NCI-H226 (cell line): ENCODE measurements at places on chromosomes 1 and 21.

DNA sequence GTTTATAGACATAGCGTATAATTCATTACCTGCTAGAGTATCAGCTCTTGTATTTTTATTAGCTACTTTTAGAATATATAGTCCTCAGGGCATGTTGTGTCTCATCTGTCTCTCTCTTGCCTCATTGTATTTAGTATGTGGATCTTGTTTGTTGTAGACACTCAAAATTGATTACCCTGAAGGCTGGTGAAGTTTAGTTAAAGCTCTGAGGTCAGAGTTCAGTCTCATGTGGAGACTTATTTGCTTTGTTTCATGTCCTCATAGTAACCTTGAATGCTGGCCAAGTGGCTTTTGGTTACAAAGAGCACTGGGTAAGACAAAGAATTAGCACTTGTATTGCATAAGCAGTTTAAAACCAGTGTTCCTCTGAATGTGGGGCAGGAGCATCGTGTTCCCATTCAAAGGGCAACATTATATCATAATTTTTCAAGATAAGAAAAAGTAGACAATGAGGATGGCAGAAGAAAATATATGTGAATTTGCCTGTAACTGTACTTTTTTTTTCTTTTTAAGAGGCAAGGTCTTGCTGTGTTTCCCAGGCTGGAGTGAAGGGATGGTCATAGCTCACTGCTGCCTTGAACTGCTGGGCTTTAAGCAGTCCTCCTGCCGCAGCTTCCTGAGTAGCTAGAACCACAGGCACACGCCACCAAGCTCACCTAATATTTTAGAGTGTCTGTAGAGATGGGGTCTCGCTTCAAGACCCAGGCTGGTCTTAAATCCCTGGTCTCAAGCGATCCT lies 17.4 kb downstream of the CNST start:
- no peak for DNase-seq

DNA sequence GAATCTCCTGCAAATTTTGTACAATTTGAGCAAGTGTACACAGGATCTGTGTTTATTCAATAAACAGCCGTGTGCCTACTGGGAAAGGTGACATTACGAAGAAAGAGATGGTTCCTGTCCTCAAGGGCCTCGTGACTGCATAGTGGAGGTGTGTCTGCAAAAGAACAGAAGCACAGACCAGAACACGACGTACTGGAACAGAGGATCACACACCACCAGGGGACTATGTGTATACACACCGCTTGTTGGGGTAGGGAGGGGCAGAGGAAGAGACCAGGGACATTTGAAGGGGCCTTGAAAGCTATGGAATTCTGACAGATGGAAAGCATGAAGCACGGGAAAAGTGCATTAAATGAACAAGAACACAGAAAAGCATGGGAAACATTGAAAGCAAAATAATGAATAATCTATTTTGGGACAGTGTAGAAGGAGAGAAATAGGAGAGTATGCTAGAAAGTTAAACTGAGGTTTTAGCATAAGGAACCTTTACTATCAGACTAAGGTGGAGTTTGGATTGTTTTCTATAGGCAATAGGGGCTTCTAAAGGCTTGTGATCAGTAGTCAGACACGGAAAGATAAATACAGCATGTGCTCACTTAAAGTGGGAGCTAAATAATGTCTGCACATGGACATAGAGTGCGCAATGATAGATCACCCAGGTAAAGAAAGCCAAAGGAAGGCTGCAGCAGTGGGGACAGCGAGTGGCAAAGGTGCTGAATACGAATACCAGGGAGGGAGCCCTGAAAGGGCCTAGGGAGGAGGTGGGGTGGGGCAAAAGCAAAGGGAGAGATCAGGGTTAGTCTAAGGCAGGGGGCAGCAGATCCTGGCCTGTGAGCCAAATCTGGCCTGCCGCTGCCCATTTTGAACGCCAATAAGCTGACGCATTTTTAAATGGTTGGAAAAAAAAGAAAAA lies 11.0 kb downstream of the JAK1 start:
- DNase-seq, result no peak

- no peak for DNase-seq
Observed at GRCh38 chr1:44929531-44929930, 56.9 kb downstream of the EIF2B3 start.

GRCh38 chr1:110554871-110555801 lies 36.2 kb upstream of the KCNA10 start:
- DNase-seq, result no peak

GRCh38 chr1:26739329-26739914 lies 43.6 kb downstream of the ARID1A start:
- no peak for DNase-seq

DNA sequence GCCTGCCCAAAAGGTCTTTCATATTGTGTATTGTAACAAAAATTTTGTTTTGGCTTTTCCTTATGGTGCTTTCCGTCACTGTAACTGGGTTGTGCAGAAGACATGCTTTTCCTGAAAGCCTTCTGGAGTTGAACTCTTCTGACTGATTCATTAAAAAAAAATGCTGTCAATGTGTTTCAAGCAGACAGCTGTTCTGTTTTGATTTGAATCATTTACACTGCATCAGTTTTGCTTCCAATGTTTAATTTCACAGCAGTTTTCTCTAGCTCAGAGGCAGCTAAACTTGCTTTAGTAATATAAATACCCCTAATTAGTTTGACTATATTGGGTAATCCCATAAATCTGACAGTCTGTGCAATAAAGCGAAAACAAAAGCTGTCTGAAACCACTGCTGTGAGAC lies 7.9 kb downstream of the UTP11 start:
- DNase-seq, result no peak

GRCh38 chr1:199449221-199449620 lies 578.3 kb upstream of the NR5A2 start:
- DNase-seq, result peak; percentile 7

DNA sequence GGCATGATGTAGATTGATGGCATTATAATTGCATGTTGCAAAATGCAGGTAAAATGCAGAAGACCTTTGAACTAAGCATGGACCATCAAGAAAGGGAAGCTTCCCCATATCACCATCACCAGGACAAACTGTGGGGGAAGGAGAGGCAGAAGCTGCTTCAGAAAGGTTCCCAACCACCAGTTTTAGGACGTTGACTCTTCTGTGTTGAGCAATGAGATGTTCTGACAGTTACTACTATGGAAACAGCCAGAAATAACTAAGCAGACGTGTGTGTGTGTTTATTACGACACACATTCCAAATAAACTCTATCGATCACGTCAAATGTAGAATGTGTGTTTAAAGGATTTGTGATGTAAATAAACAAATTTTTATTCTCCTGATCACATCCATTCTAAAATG lies 110.2 kb upstream of the PLD5 start:
- no peak for DNase-seq

DNA sequence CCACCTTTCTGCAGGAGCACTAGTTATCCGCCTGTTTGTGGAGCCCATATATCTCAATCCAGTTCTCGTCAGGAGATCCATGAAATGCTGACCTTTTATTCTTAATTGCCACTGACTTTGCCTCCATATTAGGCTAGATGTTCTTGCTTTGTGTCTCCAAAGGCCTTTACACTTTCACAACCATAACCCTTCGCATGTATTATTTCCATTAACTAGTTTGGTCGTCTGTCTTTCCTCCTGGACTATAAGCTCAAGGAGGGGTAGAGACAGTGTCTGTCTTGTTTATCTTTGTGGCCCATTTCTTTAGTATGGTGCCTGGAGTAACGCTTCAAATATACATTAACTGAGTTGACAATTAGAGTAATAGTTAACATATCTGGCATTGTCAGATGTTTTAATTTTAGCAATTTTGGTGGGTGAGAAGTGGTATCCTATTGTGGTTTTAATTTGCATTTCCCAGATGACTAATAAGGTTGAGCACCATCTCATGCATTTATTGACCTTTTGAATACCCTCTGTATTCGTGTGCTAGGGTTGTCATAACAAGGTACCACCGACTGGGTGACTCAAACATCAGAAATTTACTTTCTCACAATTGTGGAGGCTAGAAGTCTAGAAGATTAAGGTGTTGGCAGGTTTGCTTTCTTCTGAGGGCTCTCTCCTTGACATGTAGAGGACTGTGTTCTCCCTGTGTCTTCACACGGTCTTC lies 21.7 kb upstream of the IL12RB2 start:
- DNase-seq, result peak; percentile 35

GRCh38 chr1:176058686-176059085 lies 148.4 kb downstream of the COP1 start:
- DNase-seq, result no peak

GRCh38 chr1:179817789-179818188 lies 59.8 kb downstream of the TOR1AIP2 start:
- no peak for DNase-seq

DNA sequence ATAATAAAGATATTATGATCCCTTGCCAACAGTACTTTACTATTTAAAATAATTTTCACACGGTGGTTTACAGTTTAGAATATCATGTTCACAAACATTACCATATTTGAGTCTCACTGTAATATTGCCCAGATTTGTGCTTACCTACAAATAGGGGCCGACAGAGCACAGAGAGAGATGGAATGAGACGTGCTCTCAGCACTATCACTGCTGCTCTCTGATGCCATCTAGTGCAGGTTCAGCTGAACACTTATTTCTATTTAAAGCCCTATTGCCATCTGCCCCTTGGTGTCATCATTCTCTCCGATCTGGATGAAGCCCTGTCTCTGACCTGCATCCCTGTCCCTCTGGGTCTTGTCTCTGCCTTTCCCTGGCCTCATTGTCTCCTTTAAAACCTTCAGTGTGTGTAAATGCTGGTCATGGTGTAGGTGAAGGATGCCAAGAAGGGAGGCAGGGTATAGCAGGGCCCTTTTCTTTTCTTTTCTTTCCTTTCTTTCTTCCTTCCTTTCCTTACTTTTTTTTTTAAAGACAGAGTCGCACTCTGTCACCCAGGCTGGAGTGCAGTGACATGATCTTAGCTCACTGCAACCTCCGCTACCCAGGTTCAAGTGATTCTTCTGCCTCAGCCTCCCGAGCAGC lies 6.9 kb upstream of the GPATCH4 start:
- no peak for DNase-seq

DNA sequence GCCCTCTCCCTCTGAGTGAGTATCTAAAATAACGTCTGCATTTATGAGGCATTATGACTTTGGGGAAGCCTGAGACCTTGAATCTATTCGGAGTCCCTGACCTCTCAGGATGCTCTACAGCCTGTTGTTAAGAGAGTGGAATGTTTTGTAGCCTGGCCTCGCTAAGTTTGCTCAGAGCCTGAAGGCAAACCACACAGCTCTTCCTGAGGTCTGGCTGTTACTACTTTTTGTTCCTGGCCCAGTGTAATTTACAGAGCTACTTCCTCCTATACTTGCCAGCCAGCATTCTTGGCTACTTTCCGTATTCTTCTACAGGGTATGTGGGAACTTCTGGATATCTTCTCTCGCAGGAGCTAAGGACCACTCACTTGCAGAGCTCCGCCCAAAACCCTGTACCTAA lies 3.6 kb upstream of the ZMYM4 start:
- peak; percentile 82 for DNase-seq

DNA sequence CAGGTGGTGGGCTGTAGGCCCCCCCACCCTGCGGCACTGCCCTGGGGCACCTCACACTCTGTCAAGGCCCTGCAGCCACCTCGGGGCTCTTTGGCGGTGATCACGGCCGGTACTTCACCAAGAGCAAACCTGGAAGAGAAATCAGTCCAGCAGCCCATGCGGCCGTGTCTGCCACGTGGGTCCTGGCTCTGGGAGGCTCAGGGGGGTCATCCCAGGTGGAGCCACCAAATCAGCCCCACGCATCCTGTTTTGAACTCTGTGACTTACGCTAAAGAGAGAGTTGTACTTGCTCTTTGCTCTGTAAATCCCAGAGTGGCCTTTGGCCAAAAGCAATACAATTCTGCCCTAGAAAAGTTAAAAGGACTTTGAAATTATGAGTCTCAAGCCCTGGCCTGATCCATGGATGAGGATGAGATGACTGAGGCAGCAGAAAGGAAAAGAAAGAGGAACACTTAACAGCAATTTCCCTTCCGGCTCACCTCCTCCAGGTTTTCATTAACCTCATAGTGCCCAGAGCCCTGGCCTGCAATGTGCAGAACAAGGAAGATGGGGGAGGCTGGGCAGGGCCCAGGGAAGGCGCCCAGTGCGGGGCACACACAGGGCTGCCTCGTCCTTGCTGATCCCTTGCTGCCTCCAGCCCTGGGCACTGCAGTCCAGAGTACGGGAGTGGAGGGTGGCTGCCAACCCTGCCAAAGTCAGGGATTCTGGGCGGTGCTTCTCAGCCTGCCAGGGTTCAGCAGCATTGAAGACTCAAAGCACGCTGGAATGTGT lies 337.0 kb downstream of the MATN1 start:
- DNase-seq, result no peak

DNA sequence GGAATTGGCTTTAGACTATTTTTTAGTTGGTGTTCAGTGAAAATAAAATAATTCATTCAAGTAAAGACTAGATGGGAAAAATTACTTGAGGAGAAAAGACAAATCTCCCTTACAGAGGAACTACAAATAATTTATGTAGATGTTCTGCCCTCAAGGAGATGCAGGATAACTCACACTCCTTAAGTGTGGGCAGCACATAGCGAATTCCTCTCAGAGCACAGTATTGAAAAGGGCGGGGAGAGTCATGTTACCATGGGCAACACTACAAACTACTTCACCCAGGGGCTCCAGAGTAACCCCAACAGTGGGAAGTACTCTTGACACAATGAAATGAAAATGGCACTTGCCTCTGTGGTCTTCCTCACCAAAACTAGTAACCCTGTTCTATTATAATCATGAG lies 20.6 kb upstream of the LAMC2 start:
- DNase-seq, result peak; percentile 41

DNA sequence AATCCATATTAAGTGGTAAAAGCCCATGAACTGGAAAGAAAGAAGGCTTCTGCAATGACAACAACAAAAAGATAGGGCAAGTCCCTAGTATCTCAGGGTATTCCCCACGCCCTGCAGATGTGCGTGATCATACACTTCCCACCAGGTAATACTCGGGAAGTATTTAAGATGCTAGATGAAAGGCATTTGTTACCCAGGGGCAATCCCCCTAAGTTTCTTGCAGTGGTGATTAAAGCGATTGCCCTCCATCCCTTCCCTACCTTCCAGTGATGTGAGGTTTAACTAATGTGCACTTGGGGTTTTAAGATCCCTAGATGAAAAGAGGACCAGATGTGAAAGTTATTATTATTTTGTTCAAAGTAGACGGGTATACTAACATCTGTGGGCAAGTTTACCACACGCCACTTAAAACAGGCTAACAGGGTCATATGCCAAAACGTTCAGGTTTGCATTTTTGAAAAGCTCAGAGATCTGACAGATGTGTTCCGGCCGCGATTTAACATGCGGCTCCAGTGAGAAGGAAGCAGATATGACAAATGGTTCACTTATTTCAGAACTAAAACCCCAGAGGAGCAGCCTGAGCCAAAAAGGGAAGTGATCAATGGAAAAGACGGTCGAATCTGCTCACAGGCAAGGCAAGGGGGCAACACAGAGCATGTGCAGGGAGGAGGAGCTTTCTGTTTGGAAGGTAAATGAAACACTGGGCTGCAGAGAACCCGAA lies 17.4 kb downstream of the TIAM1 start:
- no peak for DNase-seq
